ENCODE measurements at places on chromosomes 7 and 10.

DNA sequence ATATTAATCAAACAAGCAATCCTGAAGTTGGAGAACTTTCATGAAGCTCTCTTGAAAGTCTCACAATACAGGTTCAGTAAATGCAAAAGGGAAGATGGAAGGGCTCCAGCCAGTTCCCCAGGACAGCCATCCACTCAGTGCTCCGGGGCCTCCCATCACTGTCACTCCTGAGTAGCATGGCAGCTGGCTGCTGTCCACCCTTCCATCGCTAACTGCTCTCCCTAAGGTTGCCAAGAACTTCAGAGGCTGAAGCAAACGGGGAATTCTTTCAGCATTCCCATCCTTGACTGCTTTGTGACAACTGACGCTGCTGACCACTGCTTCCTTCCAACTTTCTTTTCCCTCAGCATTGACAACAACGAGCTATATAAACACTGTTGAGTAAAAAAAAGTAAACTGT, 69.1 kb downstream of the VPS41 start:
- no peak for DNase-seq

- no peak for DNase-seq
These were observed 56.1 kb downstream of the AUTS2 start for GRCh38 chr7:69654381-69654780.

- DNase-seq: no peak
These were observed 804 bp downstream of the UNC5B start for GRCh38 chr10:71213127-71213621.

GRCh38 chr10:61730671-61731070, 67.9 kb downstream of the CABCOCO1 start:
- DNase-seq: no peak

GRCh38 chr10:21530641-21531040, 3.4 kb upstream of the MLLT10 start:
- DNase-seq: no peak

- DNase-seq: no peak
These were observed 16.7 kb upstream of the CNNM1 start for GRCh38 chr10:99312501-99312900.

DNA sequence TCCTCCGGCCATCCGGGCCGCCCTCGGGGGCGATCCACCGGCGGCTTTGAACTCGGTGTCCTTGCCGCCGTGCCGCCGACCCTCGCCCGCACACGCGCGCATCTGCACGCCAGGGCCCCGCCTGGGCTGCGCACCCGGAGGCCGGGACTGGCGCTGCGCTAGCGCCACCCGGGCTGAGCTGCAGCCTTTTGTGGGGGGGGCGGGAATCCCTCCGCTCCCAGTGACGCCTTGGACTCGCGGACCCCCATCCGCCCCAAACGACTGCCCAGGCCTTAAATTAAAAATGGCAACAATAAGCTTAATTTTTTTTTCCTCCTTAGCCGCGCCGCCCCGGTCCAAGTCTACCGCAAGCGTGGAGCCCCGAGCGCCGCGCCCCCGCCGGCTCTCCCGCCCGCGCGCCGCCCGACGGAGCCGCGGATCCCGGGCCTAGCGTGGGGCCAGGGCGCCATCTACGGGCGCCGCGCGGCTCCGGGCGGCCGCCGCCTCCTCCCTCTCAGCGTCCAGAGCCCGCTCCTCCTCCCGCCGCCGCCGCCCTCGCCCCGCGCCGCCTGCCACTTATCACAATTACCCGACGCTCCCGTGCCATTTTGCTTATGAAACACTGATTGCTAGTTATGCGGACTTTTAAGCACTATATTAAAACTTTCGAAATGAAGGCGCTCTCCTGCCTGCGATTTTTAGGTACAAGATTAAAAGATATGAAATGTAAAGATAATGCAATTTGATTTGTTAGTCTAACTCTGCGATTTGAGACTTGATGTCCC, 7.5 kb upstream of the EBF3 start:
- no peak for DNase-seq

- DNase-seq: no peak
These were observed 127.3 kb downstream of the CAMK1D start for GRCh38 chr10:12476656-12477055.

GRCh38 chr7:159192013-159192412, 47.3 kb upstream of the VIPR2 start:
- no peak for DNase-seq

DNA sequence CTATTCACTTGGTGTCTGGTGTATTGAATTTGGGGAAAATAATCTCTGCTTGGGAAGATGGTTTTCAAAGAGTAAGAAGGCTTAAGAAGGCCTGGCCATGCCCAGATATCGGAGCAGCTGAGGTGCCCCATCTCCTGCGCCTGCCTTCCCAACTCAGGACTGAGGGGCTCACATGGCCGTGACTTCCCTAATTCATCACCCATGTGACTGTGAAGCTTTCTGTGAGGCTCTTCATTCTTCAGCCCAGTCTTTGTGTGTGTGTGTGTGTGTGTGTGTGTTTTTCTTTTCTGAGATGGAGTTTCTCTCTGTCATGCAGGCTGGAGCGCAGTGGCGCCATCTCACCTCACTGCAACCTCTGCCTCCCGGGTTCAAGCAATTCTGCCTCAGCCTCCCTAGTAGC, 53.2 kb downstream of the PROSER2 start:
- DNase-seq: no peak

- DNase-seq: no peak
These were observed 1438.5 kb upstream of the CELF2 start for GRCh38 chr10:9579110-9579705.

GRCh38 chr7:3140834-3141233, 97.2 kb upstream of the CARD11 start:
- no peak for DNase-seq

DNA sequence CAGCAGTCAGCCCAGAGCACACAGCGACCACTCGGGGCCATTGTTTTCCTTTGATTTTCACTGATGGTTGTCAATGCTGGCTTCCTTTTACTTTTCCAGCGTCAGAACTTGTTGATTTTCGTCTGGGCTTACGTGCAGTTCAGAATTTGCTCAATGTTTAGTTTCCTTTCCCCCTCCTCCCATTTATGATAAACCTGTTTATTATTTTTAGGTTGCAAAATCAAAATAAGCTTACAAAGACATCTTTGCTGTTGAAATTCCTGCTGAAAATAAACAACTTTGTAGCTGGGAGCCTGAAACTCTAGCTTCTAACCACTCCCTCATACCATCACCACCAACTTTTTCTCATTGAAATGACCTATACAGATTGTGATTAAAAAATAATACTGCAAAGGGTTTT, 83.1 kb upstream of the LYZL1 start:
- DNase-seq: no peak

DNA sequence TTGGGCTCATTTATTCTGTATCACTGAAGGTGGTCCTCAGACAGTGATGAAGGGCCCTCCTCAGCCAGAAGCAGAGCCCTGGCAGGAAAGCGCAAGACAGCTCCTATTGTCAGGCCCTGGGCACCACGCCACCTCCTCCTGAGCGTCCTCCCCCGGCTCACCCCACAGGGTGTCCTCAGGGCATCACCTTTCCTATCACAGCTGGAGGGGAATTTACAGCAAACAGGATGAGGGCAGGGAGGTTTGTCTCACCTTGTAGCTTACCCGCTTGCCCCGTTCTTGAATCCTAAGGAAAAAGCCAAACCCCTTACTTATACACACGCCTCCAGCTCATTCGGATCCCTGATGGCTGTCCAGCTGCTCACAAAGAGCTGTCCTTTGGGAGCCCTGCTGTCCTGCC, 50.2 kb upstream of the LANCL2 start:
- DNase-seq: no peak

- peak; percentile 74 for DNase-seq
These were observed 7.8 kb downstream of the HTRA1 start for GRCh38 chr10:122468926-122469781.

DNA sequence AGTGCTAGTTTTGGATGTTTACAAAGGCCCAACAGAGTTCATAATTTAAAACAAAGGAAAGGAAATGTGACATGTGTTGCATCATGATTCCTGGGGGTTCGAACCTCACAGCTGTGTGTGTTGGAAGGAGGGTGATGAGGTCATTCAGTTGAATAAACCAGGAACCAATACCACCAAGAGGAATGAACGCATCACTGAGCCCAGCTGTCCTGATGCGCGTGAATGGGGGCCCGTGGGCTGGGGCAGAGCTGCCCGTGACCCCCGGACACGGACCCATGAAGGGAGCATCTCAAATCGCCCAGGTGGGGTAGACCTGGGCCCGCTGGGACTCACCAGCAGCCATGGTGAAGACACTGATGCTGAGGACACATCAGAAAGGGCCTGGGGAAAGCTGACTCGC, 33.0 kb downstream of the BRI3 start:
- no peak for DNase-seq

DNA sequence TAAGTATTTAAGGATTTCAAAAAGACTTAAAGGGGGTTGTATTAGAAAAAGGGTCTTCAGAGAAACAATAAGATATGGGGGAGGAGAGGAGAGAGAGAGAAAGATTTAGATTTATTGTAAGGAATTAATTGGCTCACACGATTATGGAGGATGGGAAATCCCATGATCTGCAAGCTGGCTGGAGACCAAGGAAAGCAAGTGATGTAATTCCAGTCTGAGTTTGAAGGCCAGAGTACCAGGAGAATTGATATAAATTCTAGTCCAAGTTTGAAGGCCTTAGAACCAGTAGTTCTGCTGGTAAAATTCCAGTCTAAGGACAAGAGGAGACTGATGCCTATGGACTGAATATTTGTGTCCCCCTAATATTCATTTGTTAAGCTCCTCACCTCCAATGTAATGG, 20.6 kb upstream of the SLC13A1 start:
- DNase-seq: no peak

- DNase-seq: no peak
These were observed 13.7 kb upstream of the GPR141 start for GRCh38 chr7:37669818-37670217.

- DNase-seq: no peak
These were observed 251.9 kb upstream of the KCND2 start for GRCh38 chr7:120021085-120021484.

GRCh38 chr10:36446881-36447280, 678.5 kb upstream of the ANKRD30A start:
- no peak for DNase-seq

DNA sequence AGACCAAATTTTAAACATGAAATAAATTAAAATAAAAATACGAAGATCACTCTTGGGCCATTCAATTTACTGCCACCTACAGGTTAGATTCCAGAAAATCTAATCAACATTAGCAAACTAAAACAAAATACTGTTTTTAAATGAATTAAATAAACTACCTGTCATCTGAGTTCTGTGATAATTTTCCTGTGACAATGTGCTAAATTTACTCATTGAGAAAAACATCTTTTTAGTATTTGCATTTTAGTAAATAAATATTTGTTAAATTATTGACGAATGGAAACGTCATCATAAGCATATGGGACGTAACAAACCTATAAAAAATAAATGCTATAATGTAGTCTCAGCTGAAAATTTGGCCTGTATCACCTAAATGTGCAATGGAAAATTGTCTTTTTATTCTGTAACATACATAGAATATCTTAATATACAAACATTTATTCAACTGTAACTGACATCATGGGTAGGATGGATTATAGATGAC, 72.1 kb downstream of the ITGB8 start:
- no peak for DNase-seq

DNA sequence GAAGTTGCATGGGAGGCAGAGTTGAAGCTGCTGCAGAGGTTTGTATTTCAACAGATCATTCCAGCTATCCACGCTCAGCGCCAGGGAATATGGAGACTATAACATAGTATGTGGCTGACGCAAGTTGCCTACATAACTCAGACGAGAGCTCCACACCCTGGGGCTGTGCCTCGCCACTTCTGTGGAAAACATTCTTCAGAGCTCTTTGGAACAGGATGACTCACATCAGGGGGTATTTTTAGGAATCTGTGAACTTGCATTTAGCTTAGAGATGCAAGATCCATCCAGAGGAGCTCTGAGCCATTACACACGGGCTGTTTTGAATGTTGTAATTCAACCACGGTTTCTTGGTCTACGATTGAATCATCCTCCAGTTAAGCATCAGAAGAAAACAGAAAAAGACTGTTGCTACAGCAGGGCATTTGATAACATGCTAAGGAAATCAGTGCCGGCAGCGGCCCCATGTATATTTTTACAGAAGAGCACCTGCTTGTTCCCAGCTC, 481.5 kb upstream of the AKR1E2 start:
- peak; percentile 57 for DNase-seq

DNA sequence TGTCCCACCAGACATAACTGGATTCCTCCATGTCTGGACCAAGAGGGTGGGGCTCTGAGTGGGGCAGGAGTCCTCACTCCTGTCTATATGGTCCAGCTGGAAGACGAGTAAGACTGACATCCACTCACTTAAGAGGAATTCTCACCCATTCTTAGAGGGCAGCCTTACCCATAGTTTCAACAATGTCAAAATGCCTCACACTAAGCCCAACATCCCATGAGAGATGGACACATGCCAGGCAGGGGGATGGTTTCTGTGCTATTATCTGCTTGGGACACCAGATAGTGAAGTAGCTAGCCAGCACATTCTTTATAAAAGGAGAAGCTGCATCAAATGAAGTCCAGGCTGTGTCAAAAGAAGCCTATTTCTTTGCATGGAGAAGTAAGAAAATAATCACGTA, 4.7 kb upstream of the LANCL2 start:
- no peak for DNase-seq

GRCh38 chr7:146510088-146510680, 393.6 kb downstream of the CNTNAP2 start:
- no peak for DNase-seq

DNA sequence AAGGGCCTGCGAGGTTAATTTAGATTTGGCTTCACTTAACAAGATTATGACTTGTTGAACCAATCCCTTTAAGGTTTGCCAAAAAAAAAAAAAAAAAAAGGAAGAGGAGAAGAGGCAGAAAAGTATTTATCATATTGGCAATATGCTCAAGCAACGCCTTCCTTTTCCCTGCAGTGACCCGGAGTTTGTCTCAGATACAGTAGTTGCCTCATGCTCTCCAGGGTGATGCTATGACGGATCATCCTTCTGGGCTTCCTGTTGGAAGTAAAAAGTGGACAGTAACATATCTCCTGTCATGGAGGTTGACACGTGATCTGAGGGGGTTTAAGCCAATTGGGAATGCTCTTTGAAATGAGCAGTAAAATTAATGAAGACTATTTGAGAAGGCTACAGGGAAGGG, 117.3 kb downstream of the BMPER start:
- DNase-seq: no peak

DNA sequence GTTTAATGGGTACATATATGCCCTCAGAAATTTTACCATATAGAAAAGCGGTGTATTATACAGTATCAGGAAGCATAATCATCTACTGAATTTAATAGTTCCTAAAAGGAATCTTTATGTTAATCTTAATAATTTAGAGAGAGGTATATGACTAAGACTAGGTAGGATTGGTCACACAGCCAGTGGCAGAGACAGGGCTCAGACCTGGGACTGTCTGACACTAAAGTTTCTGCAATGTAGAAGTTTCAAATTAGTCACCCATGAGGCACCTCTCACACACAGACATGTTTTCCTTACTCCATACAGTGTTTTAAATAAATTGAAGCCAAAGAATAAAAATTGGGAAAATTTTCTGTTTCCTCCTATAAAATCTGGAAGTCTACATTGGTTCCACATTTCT, 72.8 kb upstream of the ADRA2A start:
- DNase-seq: no peak

- DNase-seq: no peak
These were observed 351.8 kb upstream of the SORCS1 start for GRCh38 chr10:107516349-107516748.

GRCh38 chr7:134458341-134458805, 527 bp downstream of the AKR1B1 start:
- no peak for DNase-seq
